Left colon (tissue), 2 donors: ENCODE measurements at places on chromosomes 13 and 19.

DNA sequence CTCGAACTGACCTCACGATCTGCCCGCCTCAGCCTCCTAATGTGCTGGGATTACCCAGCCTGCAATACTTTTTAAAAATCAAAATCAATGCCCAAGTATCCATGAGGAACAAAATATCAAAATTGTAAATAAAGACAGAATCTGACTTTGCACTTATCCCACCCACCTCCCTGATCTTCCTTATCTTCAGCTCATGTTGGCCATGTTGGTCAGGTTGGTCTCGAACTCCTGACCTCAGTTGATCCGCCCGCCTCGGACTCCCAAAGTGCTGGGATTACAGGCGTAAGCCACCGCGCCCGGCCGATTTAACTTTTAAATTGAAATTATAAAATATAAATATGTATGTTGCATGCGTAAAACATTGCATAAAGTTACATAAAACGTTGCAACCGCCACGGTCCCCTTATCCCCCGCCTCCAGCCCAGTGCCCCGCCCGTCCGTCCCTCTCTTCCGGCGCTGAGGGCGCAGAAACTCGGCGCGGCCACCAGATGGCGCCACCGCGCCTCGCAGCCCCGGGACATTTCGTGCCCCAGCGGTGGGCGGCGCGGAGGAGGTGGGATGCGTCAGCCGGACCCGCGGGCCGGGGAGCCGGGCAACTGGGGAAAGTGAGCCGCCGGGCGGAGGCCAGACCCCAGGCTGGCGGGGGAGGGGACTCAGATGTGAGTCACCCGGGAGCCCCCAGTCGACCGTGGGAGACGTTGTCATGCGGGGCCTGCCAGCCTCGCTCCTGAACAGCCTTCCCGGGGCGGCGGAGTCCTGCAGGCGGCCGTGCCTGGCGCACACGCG is 1.5 kb upstream of the GADD45B start:
- DNase-seq = peak; percentile 83

DNA sequence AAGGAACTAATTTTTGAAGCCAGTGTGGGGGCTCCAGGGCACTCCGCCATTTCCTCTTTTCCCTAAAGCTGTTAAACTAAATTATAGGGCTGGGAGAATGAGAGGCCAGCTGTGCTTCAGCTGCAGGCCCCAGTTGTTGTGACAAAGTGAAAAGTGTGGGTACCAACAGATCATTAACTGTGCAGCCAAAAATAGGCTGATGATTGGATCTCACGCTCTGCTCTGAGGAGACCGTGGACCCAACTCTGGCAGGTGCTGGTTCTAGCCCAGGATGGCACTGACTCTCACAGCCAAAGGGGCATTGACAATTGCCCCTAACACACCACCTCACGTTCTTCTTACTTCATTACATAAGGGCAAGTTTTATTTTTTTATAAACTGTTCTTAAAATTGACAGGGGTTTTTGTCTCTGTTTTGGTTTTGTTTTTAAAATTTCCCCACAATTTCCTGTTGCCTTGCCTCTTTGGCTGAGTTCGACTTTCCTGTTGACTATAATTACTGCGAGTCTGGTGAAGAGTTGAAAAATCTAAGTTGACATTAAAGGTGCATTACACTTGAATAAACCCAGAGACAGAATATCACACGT is 391.0 kb downstream of the FGF9 start:
- DNase-seq = no peak

- DNase-seq = no peak
These were observed 1.2 kb downstream of the MEDAG start for GRCh38 chr13:30907121-30907861.

DNA sequence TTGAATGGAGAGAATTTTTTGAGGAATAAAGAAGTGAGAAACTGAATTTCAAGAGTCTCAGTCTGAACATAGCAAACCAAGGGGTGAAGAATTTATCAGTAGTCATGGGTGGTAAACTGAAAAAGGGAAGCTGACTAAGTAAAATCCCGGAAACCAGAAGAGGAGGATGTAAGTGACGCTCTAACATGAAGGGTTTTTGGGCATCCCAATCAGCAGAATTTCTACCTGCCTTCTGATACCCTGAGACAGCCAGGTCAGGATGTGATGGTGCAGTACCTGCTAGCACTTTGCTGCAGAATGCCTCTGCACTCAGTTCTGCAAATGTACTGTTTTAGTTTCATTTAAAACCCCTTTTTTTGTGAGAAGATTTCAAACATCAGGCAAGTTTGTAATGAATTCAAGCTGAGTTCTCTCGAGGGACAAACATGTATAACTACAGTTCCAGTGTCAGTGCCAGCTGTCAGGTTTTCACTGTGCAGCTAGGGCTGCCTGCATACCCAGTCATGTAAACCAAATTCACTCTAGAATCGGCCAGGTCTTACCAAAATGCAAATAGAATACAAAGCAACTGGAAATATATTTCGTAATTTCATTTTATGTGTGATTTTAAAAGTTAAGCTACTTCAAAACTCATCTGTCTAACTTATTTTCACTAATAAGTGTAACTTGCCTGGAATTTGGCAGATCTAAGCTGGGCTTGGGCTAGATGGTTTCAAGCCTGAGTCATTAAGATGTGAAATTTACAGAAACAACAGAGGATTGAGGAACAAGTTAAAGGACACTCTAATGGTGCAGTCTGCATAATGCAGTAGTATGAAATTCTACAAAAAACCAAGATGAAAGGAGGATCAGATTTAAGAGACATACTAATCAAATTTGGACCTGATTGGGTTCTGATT is 13.8 kb downstream of the METTL21C start:
- no peak for DNase-seq

- no peak for DNase-seq
These were observed 550.8 kb upstream of the SLITRK1 start for GRCh38 chr13:84433024-84433423.

DNA sequence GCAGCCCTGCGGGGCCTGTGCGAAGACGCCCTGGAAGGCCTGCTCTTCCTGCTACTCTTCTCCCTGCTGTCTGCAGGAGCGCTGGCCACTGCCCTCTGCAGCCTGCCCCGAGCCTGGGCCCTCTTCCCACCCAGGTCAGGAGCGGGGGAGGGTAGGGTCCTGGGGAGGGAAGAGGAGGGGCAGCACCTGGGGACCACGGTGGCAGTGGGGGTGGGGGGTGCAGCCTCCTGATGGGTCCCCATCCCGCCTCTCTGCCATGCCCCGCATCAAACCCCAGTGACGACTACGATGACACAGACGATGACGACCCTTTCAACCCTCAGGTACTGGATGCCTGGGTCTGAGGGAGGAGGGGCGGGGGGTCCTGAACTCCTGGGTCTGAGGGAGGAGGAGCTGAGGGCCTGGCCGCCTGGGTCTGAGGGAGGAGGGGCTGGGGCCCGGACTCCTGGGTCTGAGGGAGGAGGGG is 13.4 kb upstream of the LENG8 start:
- no peak for DNase-seq

- DNase-seq = no peak
These were observed 45.3 kb downstream of the POLR1D start for GRCh38 chr13:27666951-27667350.

- no peak for DNase-seq
These were observed 7.1 kb downstream of the RFX2 start for GRCh38 chr19:6103217-6103644.

GRCh38 chr19:41232686-41233085 is 13.7 kb downstream of the AXL start:
- no peak for DNase-seq

GRCh38 chr19:10074153-10074552 is 12.0 kb upstream of the SHFL start:
- no peak for DNase-seq

DNA sequence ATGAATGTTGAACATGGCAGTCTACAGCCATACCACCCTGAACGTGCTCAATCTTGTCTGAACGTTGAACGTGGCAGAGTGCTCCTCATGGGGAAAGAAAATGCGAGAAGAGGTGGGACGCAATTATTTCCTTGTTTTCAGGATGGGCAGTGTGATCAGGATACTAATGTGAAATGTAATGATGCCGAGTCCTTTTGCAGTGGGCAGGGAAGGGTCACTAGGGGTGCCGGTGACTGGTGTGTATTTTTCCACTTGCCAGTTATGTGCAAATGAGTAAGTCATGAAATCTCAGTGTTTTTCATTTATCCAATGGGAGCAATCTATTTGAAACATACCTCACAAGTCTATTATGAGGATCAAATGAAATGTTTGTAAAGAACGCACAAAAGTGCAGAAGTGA is 84.8 kb downstream of the LNX2 start:
- DNase-seq = no peak

GRCh38 chr19:38023671-38024541 is 116.9 kb downstream of the SIPA1L3 start:
- no peak for DNase-seq

- no peak for DNase-seq
These were observed 93.9 kb downstream of the NUFIP1 start for GRCh38 chr13:44895264-44895952.

DNA sequence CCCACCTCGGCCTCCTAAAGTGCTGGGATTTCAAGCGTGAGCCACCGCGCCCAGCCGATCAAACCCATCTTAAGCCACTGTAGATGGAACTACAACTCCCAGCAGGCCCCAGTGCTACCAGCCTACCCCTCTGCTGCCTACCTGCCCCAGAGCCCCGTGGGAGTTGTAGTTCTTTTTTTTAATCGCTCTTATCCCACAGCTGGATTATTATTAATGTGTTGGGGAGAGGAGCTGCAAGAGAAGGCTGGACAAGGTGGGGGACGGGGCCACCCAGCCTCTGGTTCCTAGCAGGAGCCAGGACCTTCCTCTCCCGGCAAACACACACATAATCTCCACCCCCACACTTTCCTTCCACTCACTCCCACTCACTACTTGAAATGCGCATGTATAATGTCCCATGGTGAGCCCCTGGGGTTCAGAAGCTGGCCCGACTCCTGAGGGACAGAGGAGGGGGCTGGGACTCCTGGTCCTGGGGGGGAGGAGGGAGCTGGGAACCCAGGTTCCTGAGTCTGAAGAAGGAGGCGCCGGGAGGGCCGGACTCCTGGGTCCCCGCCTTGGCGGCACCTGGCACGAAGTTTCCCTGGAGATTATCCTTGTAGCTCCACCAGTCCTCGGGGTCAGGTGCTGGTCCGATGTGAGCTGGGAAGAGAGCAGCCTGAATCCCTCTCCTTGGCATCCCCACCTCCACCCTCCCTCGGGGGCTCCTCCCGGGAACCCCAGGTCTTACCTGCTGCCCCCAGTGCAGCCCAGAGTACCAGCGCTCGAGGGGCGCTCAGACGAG is 958 bp downstream of the CA11 start:
- DNase-seq = peak; percentile 73

DNA sequence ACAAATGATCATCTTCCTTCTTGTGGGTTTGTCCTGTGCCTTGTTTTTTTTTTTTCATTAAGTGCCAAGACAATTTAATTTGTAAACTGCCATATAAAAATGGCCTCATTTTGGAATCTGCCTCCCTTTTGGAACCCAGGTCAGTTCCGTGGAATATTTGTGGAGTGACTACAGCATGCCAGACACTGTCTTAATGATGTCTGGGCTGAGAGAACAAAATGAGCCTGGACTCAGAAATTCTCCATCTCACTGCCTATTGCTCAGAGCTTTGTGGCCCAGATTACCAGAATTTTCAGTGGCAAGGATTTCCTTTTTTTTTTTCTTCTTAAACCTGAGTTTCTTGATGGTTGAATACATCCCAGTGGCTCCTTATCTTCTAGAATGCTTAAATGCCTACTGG is 340.6 kb downstream of the ENOX1 start:
- no peak for DNase-seq

DNA sequence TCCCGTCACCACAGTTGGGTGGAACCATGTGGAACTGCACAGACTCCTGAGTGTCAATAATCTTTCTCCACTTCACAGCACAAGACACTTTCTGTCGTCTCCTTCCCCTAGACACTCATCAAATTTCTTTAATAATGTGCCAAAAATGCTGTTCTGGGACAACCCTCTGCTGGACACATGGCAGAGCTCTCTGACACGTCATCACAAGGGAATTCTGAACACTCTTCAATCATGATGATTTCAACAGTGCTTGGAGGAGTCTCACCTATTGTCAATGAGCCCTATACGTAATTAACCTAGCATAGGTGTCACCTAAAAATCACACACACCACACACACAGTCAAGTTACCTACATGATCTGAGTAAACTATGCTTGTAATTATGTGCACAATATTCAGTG is 141.3 kb downstream of the STOML3 start:
- DNase-seq = no peak

DNA sequence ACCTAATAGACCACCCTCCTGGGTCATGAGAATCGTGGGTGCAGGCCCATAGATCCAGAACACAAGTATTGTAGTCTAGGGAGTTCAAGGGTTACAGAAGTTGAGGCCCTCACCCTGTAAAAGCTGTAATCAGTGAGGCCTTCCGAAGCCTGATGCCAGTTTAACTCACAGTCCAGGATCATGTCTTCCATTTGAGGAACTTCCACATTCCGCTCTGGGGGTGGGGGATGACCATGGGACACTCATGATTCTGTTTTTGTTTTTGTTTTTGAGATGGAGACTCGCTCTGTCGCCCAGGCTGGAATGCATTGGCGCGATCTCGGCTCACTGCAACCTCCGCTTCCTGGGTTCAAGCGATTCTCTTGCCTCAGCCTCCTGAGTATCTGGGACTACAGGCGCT is 1.7 kb upstream of the RASIP1 start:
- DNase-seq = no peak

- no peak for DNase-seq
These were observed 14.6 kb downstream of the HS6ST3 start for GRCh38 chr13:96104516-96104915.

DNA sequence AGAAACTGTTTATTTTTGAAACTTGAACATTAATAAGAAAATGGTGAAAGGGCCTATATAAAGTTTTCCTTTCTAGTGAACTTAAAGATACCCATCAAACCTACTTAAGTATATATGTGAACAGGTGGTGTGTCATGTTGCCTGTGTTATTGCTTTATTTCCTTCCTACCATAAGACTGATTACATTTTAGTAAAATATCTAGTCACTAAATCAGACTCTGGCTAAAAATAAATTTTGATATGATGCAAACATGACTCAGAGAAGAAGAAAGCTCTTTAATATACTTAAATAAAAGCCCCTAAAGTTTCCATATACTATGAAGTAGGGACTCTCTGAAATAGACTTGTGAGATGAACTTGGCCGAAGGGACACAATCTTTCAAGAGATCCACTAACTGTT is 35.1 kb upstream of the FBXL3 start:
- DNase-seq = no peak

DNA sequence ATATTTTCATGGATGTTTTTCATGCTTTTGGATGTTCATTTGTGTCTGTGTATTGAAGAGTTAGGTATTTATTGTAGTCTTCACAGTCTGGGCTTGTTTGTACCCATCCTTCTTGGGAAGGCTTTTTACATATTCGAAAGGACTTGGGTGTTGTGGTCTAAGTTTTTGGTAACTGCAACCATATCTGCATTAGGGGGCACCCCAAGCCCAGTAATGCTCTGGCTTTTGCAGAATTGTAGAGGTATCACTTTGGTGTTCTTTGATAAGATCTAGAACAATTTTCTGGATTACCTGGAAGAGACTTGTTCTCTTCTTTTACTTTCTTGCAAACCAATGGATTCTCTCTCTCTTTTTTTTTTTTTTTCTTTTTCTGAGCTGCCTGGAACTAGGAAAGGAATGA is 581.3 kb downstream of the DACH1 start:
- no peak for DNase-seq

- DNase-seq = no peak
These were observed 9.0 kb downstream of the ZNF808 start for GRCh38 chr19:52536448-52536800.

GRCh38 chr19:55340784-55341147 is 1.1 kb downstream of the KMT5C start:
- DNase-seq = no peak
